ENCODE measurements at places on chromosomes 13 and 19.
A peak's percentile ranks its signal among the peaks of the same experiment; 100 is the strongest.

DNA sequence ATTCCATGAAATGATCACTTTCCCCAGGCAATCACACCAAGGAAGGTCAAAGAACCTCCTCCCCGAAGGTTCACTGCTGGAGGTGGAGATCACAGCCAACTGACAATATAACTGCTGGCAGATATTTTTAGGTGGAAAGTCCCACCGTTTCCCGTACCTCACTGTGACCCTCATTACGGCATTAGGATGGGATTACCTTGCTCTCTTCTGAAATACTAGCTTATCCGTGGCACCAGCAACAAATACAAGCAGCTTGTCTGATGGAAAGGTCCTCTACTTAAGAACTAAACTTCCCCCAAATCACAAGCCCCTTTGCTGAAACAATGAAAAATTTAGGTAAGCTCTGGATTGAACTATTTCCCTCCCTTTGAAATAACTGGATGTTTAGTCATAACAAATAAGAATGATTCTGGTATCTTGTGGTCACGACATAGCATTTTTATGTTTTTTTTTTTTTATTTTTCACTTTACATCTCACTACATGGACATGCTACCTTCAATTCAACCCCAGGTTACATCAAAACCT is 178.9 kb downstream of the COL4A1 start:
- DNase-seq, result no peak

DNA sequence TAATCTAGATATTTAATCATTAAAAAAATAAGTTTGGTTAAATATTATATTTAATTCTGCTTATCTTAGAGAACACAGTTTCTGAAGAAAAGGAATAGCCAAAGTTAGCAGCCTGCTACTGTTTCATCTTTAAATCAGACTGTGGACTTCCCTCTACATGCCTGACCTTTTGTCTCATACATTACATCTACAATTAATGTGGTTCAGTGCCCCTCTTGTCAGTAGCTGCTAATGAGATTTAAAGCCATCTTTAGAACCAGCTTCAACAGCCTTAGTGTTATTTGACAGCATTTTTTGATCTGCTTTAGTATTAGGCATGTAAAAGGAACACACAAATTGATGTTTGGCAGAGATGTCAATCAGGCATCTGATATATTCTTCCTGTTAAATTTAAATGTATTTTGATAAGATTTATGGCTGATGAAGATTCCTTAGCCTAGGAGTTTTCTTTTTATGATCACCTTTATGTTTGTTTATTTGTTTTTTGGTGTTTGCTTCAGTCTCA is 1925.8 kb upstream of the PRR20A start:
- no peak for DNase-seq

DNA sequence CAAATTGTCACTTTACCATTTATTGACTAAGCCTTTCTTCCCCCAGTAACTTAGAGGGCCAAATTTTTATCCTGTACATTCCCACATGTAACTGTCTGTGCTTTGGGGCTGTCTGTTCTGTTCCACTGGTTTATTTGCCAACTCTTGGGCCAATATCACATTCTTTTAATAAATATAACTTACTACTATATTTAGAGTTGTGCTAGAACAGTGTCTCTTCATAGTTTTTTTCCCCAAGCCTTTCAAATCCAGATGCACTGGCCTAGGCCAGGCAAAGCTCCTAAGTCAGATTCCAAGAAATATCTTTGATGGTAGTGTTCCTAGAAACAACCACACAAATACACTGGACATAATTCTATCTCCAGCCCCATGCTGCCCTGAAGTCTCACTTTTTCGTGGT is 16.0 kb upstream of the CEBPG start:
- DNase-seq, result no peak

- DNase-seq, result no peak
These were observed 27.3 kb downstream of the INTS6 start for GRCh38 chr13:51425410-51426042.

- DNase-seq, result peak; percentile 0
These were observed 22.3 kb downstream of the NLRP11 start for GRCh38 chr19:55809381-55810058.

GRCh38 chr13:84662491-84662890 is 780.2 kb upstream of the SLITRK1 start:
- no peak for DNase-seq

DNA sequence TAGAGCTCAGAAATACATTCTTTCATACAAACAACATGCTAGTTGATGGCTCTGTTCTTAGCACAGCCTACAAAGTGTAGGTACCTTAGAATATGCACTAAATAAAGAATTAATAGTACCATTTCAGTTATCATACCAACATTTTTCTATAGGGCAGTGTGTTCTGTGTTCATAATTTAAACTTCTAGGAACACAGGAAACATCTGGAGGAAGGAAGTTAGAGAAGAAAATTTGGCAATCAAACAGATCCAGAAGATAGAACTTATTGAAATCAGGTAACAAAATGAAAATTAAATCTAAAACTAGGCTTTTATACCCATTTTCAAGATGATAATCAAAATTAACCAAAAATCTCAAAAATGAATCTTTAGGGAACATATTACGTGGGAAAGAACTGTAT is 527.5 kb downstream of the DCT start:
- DNase-seq, result no peak

- DNase-seq, result no peak
These were observed 2.7 kb downstream of the S1PR2 start for GRCh38 chr19:10228393-10228792.

Data from activated CD4-positive, alpha-beta T cell treated with anti-CD3 and anti-CD28 coated beads, Interleukin-2, amount 50 U/mL, for 24 hours (primary cell).